ENCODE measurements at places on chromosomes 2 and 18. TPM values are rescaled to one million over a fixed set of nuclear protein-coding genes. Genes with fewer than 3 reads are reported as not detected.

Gene LINC00305
- total RNA-seq: 1.0 TPM

Gene RBFA
- total RNA-seq: 18.7 TPM

Gene CRYGC
- not detected for total RNA-seq

Gene EMX1
- not detected for total RNA-seq

Gene LRRC30
- total RNA-seq: not detected

DNA sequence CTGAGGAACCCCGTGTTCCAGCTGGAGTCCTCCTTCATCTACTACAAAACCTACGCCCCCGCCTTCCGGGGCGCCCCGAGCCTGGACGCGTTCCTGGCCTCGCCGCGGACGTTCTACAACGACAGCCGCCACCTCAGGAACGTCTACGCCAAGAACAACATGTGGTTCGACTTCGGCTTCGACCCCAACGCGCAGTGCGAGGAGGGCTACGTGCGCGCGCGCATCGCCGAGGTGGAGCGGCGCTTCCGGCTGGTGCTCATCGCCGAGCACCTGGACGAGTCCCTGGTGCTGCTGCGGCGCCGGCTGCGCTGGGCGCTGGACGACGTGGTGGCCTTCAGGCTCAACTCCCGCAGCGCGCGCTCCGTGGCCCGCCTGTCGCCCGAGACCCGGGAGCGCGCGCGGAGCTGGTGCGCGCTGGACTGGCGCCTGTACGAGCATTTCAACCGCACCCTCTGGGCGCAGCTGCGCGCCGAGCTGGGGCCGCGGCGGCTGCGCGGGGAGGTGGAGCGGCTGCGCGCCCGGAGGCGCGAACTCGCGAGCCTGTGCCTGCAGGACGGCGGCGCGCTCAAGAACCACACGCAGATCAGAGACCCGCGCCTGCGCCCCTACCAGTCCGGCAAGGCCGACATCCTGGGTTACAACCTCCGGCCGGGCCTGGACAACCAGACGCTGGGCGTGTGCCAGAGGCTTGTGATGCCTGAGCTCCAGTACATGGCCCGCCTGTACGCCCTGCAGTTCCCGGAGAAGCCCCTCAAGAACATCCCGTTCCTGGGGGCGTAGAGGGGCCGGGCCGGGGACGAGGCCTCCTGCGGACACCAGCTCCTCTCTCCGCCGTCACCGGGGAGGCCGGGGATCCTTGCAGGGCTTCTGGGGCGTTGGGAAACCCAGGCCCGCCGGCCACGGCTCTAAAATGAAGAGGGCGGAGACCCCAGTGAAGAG lies 5.3 kb upstream of the NEU4 start:
- peak; percentile 79 for DNase-seq

- no peak for DNase-seq
Measured at GRCh38 chr2:1572638-1573037, 159.4 kb downstream of the TPO start.

GRCh38 chr2:76870581-76870980 lies 651.6 kb downstream of the LRRTM4 start:
- no peak for DNase-seq

DNA sequence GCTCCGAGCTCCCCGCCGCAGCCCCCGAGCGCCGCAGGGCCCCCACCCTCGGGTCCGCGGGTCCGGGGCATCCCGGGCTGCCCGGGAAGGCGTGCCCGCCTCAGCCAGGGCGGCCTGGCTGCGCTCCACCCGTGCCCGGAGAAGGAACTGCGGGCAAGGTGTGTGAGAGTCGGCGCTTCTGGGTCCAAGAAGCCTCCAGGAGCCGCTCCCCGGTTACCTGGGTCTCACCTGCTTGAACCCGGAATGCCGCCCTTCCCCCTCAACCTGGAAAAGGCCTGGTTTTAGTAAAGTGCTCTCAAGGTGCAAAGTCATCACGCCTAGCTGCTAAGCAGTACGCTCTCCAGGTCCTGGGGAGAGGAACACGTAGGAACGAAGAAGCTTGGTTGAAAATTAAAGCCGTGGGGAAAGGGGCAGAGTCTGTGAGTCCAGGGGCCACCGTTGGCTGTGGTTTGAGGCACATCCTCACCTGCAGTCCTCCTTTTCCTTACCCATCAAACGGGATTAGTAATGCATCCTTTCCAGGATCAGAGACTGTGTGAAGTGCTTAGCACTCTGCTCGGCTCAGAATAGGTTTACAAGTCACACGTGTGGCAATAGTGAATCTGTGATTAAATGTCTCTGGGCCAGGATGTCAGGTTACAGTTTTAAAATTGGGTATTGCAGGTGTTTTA lies 1.2 kb downstream of the ASAP2 start:
- DNase-seq: no peak

Gene CRYGD
- total RNA-seq: not detected

- no peak for DNase-seq
Measured at GRCh38 chr18:52465391-52465790, 125.4 kb downstream of the DCC start.

Gene GPR35
- 6.0 TPM for total RNA-seq

Gene FNDC4
- 4.4 TPM for total RNA-seq

Gene VRK2
- 28.0 TPM for total RNA-seq

- peak; percentile 38 for DNase-seq
Measured at GRCh38 chr2:68643011-68643873, at the start of gene PROKR1. TSS of gene PROKR1 (plus strand) at chr2:68643579. CDS start at chr2:68645822, 2,243 bp downstream.

Gene REG3G
- total RNA-seq: not detected

GRCh38 chr2:234203135-234203984 lies 152.9 kb downstream of the SPP2 start:
- DNase-seq: no peak

- DNase-seq: peak; percentile 60
Measured at GRCh38 chr2:30239308-30239985, 8.1 kb downstream of the LBH start.

- DNase-seq: peak; percentile 77
Measured at GRCh38 chr2:164992818-164993217, 37.5 kb upstream of the SLC38A11 start.

DNA sequence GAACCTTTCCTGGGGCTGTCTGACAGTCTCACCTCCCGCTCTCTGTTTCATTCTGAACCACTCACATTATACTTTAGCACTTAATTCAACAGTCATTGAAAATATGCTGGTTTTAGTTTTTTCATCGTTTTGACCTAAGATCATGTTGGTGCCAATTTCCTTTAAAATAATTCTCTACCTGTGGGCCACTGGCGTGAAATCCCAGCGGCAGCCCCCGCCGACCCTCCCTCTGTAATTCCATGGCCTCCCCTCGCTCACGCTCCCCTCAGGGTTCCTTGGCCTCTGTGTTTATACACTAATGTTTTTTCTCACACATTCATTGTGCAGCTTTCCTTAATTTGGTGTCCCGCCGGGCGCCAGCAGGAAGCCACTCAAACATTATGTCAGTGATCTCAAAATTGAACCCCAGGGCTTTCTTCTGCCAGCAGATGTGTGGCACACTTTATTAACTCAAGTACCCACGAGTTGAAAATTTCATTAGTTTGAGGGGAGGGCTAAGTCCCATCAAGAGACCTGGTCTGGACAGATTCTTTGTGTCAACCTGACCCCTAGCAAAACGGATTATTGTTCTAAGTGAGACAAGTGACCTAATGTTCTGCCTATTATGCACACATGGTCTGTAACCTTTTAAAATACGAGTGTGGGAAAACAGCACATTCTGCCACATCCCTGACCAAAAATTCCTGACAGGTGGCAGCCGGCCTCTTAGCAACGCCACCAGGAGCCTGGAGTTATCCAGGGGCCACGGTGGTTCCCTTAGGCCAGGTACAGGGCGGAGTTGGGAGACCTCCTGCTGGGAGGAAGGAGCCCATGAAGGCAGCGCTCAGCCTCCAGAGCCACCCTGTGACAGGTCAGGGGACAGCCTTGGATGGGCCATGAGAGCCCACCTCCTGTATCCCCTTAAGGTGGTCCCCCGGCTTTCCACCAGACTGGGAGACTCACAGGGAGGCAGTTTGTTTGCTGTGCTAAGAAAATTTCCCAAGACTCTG lies 53.1 kb downstream of the APOB start:
- DNase-seq: no peak

DNA sequence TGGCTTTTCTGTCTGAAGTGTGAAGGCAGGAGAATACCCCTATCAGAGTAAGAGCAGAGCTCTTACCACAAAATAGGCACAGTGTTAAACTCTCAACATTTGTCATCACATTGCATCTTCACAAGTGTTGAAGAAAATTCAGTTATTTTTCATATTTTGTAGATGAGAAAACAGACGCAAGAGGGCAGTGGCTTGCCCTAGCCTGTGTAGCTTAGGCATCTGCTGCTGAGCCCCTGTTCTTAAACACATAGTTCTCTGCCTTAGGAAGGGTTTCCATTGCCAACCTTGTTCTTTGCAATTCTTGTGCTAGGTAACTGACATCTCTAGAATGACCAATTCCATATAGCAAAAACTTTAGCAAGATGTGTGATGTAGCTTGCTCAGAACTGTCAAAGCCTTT lies 112.7 kb upstream of the RMDN2 start:
- DNase-seq: no peak

- no peak for DNase-seq
Measured at GRCh38 chr18:80245781-80246444, 1.4 kb downstream of the PARD6G start.

GRCh38 chr2:502831-503230 lies 174.4 kb downstream of the TMEM18 start:
- DNase-seq: no peak

DNA sequence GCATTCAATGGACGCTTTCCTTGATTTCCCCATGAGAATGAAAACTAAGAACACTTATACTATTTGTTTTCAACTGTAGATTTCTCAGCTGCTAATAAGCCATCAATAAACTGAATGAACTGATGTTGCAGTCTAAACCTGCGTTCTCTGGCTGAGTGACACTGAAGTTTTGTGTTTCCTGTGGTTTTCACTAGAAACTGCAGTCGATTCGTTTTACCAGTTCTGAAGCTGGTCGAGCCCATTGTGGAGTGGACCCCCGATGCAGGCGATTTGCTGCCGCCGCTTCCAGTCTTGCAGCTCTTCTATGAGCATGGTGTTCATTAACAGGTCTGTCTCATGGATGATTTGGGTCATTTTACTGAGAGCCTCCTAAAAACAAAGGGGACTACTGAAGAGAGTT lies 50.6 kb upstream of the STAT1 start:
- no peak for DNase-seq

- no peak for DNase-seq
Measured at GRCh38 chr18:73947180-73947921, 200.3 kb downstream of the FBXO15 start.

DNA sequence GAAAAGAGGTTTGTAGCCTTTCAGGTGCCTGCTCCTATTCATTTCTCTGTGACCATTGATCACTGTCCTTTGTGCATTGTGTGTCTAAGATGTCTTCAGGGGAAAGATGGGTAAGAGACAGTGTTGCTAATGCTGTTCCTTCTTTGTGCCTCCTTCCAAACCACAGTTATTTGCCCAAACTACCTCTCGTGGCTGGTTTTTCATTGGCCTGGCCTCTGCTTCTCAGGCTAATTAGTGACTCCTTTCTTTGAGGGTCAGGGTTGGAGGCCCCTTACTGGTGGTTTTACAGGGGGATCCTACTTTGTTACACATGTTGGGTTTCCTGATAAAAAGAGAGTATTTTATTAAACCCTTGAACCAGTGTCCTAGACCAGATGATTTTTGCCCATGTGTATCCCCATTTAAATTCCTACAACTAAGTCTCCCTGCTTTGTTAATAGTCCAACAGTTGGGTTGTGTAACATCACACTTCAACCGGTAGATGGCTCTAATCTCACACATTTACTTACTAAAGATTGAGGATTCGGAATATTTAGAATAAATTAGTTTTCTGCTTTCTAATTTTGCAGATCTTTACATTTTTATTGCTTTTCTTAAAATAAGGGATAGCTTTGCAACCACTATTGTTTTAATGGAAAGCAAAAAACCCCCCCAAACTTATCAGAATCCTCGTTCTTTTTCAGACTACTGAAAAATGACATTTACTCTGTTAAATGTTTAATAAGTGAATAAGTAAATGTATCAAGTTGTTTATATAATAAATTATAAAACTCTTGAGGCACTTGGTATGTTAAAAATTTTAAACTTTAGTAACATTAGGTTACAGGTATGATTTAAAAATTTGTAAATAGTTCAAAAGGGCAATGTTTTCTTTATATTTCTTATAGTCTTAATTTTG lies 2.4 kb downstream of the MARS2 start:
- no peak for DNase-seq

Gene POMC
- total RNA-seq: 1.5 TPM

Gene HOXD11
- not detected for total RNA-seq

Gene ALKAL2
- total RNA-seq: 3.1 TPM
